Stimulated activated CD8-positive, alpha-beta memory T cell treated with anti-CD3 and anti-CD28 coated beads, Interleukin-4, amount 100 ng/mL, for 1 hour (primary cell): ENCODE measurements at places on chromosomes 5 and 9.

GRCh38 chr9:33164138-33164809 lies 2.9 kb downstream of the B4GALT1 start:
- no peak for DNase-seq

DNA sequence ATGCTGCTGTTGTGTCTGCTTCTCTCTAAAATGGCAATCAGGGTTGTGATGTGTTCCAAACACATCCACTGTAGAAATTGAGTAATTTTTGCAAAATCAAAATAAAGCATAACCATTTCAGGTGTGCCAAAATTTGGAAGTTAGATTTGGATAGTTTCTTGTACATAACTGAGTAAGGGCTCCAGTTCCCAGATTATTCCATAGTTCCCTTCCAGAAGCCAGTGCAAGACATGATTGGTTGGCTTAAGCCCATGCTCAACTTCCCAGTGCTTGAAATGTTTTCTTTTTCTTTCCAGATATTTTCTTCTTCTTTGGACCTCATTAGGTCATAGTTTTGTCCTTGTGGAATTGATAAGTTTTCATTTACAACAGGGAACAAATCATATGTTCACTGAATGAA lies 64.2 kb downstream of the SNCAIP start:
- DNase-seq: no peak

- DNase-seq: no peak
These were observed 871.7 kb upstream of the TYRP1 start for GRCh38 chr9:11821306-11821975.

- no peak for DNase-seq
These were observed 6.4 kb upstream of the TOR4A start for GRCh38 chr9:137270929-137271695.

DNA sequence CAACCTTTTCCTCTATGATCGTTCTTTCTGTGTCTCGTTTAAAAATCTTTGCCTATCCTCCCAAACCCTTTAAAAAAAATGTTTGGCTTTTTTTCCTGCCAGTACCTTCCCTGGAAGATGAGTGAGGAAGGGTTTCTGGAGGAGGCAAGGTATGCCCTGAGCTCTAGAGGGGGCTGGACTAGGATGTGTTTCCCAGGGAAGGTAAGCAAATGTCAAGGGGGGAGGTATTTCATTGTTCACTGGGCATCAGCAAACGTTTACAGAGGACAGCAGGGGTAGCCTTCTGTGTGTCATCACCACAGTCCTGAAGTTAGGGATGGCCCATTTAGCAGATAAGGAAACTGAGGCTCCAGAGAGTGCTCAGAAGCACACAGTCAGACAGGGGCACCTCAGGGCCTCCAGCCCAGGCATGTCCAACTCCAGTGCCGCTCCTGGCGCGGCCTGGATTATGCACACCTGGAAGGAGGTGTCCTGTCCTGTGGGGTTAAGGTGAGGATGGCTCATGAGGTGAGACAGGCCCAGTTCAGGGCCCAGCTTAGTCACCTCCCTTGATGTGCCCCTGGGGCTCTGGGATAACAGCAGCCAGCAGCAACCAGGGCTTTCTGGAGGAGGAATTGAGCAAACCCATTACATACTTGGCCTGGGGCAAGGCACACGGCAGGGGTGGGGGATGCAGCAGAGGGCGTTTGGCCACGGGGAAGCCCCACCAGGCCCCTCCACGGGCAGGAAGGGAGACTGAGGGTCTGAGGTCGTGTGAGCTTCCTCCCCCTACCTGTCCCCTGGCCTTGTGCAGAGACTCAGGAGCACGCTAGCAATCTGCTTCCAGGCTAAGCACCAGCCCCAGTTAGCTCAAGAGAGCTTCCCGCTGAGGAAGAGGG lies 100.3 kb upstream of the LMX1B start:
- no peak for DNase-seq

- DNase-seq: no peak
These were observed 11.1 kb downstream of the PWWP2A start for GRCh38 chr5:160108124-160108523.

GRCh38 chr9:33924978-33925797 lies 108.2 kb downstream of the UBE2R2 start:
- DNase-seq: no peak

DNA sequence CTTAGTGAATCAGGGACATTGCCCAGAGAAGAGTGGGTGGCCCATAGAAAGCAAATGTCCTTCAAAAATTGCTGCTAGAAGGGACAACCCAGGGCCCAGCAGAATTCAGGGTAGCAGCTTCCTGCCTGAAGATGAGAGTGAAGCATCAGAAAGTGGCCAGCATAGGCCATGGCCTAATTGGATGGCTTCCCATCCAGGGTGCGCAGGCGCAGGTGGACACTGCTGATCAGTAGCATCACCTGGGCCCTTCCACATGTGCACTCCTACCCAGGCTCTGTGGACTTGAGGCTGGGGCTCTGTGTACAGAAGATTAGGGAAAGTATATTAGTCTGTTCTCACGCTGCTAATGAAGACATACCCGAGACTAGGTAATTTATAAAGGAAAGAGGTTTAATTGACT lies 58.6 kb upstream of the GARNL3 start:
- no peak for DNase-seq

DNA sequence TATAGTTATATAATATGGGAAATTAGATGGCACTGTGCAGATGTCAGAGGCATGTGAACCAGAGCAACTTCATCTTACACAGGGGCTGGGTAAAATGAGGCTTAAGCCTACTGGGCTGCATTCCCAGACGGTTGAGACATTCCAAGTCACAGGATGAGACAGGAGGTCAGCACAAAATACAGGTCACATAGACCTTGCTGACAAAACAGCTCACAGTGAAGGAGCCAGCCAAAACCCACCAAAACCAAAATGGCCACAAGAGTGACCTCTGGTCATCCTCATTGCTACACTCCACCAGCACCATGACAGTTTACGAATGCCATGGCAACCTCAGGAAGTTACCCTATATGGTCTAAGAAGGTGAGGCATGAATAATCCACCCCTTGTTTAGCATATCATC lies 479.4 kb downstream of the TLR4 start:
- no peak for DNase-seq

- DNase-seq: no peak
These were observed 41.8 kb downstream of the KCNT1 start for GRCh38 chr9:135743546-135744332.

DNA sequence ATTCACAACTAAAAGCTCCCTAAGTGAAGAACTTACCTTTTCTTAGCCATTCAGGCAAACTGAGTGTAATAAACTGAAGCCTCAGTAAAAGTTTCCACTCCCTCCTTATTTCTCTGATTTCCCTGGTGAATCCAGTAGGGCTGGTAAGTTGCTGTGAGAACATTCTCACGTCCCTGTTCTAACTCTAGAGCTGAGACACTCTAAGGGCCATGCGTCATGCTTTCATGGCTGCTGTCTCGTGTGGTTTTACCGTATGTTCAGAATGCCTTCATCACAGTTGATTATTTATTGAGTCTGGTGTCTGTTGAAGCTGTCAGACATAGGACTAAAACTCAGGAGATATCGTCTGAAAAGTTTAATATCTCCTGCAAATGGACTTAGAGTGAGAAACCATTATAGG lies 1.3 kb downstream of the OR2S2 start:
- no peak for DNase-seq

GRCh38 chr5:173392-174290 lies 17.7 kb upstream of the LRRC14B start:
- DNase-seq: no peak

- DNase-seq: no peak
These were observed 114.8 kb upstream of the DAPK1 start for GRCh38 chr9:87382900-87383299.

DNA sequence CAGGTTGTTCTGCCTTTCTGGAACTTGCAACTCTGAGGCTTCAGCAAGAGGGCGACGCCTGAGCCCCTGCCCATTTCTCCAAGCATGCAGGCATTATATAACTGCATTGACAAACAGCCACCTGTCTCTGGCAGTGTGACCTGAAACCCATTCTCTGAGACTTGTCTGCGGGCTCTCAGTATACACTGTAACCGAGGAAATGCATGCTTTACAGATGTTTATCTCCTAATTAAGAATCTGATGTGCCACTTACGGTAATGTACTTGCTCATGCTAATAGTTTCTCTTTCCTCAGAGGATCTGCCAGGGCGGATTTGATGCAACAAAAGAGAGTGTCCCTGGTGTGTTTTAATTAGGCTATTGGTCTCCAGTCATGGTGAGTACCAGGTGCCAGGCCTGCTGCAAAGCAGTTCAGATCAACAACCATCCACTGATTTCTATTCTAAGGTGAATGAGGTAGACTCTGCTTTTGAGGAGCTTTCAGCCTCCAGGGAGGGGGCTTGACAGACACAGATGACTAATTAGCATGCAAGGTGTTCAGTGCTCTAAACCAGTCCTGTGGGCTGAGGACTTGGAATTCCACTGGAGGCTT lies 593.7 kb upstream of the KLF4 start:
- DNase-seq: no peak

GRCh38 chr9:98558575-98558974 lies 150.2 kb downstream of the GABBR2 start:
- no peak for DNase-seq

DNA sequence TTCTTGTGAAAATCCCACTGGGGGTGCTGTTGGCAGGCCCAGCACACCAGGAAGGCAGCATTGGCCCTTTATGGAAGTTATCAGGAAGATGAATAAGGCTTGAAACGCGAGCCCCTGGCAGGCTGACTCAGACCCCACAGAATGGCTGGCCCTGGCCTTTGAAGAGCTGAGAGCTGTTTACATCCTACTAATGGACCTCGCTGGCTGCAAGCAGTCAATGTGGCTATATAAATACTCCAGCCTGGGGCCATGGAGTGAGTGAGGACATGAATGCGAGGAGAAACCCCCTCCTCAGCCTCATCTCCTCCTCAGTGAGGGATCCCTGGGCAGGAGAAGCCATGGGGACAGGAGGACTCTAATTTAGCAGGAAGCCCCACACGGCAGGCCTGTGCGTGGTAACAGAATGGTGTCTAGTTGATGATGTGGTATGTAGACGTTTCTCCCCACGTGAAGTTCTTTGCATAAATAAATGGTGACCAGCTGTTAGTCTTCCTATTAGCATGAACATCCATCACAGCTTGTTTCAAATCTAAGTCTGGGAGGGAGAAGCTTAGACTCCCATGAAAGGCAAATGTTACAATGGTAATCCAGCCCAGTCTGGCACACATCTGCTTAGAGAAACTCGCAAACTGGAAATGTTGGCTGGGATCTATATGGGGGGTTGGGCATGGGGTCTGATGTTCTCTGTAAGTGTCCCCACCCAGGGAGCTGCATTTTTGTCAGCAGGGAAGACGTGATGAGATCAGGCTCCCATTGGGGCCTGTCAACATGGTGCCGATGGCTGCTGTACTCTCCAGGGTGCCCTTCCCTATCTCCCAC lies 175.1 kb upstream of the PITX1 start:
- no peak for DNase-seq

- DNase-seq: no peak
These were observed 483.9 kb upstream of the KLF4 start for GRCh38 chr9:107973451-107973850.

DNA sequence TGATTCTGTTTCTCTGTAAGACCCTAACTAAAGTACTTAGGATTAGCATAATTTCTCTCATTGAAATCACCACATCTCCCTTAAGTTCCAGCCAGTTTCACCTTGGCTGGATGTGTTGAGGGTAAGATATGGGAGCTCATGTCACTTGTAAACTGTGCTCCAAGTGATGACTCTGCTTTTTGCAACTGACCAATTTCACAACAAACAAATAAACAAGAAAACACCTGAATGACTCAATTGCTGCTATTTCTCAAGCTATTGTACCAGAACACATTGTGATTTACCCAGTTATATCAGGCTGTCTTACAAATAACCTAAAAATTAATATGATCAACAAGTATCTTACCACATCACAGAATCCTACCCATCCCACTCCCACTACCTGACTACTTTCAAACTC lies 379.1 kb upstream of the KIF2A start:
- DNase-seq: no peak

DNA sequence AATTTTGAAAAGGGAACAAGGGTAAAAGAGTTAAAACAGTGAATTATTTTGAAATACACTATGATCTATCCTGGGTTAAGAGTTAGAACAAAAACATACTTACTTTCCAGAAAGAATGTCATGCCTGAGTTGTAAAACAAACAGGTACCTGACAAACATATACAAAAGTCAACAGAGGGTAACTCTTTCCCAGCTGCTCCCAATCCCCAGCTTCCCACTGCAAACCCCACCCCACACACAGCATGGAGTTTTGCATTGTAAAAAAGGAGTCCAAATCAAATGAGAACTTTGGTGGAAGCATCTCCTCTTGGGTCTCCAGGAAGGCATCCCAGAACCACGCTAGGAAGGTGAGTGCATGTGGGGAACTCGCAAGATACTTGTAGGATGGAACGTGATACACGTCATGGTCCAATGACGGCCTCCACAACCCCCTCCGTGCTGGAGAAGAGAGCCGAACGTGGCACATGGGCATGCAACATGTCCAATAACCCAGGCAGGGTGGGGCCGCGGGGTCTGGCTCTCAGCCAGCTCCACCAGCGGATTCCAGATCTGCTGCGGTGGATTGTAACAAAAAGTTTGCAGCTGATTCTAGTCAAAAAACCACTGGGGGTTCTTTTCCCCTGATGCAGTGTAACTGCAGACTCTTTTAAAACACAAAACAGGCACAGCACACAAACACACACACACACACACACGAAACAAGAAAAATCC lies 55.8 kb downstream of the EPB41L4B start:
- DNase-seq: no peak

DNA sequence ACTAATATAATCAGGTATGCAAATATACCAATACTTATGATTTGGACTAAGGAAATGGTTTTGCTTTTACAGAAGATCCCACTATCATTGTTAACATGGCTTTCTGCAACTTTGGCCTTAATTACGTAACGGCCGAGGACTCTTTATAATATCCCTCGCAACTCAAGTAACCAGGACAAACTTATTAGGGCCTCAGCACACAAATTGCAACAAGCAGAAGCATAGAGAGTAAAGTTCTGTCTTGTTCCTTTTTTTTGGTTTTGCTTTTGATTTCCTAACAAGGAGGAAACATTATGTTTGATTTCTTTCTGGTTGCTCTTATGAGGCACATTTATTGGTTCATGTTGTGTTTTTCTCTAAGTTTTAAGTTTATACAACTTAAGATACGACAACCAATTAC lies 60.4 kb downstream of the RORB start:
- DNase-seq: no peak

DNA sequence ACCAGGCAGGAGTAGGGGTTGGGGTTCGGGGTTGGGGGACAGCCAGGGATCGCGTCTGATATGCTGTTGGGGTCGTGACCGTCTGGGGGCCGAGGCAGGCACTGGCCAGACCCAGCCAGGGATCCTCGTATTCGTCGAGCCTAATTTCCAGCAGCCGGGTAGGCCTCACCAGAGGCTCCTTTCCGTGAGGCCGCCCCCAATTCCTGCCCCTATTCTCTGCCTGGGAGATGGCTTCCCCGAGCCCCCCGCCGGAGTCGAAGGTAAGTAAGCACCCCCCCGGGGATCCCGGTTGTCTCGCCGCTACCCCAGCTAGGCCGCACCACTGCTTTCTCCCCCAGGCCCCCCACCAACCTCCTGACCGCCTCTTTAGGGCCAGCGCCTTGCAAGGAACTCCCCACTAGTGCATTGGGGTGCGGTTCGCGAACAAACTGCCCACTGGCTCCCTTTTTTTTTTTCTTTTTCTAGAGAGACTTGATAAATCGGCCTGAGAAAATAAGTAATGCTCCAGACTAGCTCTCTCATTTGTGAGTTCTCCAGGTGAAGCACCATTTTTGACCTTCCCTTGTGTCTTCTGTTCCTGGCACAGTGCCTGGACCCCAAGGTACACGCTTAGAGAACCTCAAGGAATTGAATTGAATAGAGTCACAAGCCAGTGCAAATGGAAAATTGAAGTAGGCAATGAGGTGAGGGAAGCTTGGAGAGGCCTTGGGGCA lies 435 bp downstream of the ZNF189 start:
- DNase-seq: no peak

GRCh38 chr5:159456722-159457465 lies 126.6 kb upstream of the IL12B start:
- no peak for DNase-seq
